ENCODE measurements at places on chromosomes 5 and 9.

- no peak for DNase-seq
These were observed 234.0 kb upstream of the NMUR2 start for GRCh38 chr5:152638996-152639552.

DNA sequence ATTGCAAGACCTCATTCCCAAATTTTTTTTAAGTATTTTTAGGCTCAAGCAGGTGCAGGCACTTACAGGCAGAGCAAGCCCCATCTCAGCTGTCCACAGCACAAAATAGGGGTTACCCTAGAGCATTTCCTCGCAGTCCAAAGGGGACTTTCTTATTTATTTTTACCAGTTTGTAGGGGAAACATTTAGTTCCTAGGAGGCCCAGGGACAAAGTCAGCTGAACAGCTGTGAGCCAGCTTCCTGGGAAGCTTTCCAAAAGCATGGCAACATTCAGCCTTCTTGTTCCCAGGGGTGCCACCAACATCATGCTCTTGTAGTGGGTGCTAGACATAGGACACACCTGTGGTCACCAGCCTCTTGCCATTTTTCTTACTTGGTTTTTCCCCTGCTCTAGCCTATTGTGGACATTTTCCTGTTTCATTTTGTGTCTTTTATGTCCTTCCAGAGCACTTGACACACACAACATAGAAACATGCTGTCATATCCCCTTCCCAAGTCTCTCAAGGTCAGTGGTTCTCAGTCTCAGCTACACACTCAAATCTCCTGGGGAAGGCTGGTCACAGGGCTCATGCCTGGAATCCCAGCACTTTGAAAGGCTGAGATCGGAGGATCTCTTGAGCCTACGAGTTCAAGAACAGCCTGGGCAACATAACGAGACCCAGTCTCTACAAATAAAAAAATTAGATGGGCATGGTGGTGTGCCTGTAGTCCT, 38.2 kb downstream of the HAVCR1 start:
- no peak for DNase-seq

GRCh38 chr5:169176709-169177694, 123.9 kb downstream of the SLIT3 start:
- DNase-seq, result no peak

- no peak for DNase-seq
These were observed 49.1 kb downstream of the GNA14 start for GRCh38 chr9:77598991-77599390.

DNA sequence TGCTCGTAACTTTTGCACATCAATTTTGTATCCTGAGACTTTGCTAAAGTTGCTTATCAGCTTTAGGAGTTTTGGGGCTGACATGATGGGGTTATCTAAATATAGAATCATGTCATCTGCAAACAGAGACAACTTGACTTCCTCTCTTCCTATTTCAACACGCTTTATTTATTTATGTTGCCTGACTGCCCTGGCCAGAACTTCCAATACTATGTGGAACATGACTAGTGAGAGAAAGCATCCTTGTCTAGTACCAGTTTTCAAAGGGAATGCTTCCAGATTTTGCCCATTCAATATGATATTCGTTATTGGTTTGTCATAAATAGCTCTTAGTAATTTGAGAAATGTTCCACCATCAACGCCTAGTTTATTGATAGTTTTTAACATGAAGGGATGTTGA, 65.4 kb upstream of the CDH12 start:
- no peak for DNase-seq

GRCh38 chr5:45750574-45750973, 54.4 kb upstream of the HCN1 start:
- no peak for DNase-seq

DNA sequence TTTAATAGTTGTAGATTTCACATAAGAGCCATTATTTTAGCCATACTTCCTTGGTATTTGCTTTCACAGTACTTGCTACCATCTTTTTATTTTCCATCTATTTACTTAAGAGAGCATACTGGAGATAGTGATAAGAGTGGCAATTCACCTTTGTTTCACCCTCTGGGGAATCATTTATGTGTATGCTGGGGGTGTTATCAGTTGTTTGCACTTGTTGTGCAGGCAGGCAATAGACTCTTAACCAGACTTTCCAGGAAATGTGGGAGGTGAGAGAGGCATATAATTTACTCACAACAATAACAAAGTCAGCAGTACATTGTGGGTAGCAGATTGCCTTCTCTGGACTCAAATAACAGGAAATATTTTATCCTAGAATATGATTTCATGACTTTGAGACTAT, 1018.3 kb downstream of the CDH12 start:
- DNase-seq, result no peak

GRCh38 chr5:128228521-128228920, 145.0 kb downstream of the SLC12A2 start:
- DNase-seq, result no peak

DNA sequence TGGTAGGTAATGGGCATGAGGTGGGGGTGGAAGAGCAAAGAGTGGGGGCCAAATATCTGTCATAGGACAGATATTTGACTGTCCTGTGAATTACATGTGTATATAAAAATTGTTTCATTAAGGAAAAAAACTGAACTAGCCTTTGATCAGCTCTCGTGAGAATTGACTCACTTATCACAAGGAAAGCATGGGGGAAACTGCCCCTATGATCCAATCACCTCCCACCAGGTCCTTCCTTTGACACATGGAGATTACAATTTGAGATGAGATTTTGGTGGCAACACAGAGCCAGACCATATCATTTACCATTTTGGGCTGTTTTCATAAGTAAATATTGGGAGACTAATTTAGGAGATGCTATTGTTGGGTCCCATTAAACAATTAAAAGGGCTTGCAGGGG, 63.2 kb upstream of the FYB1 start:
- no peak for DNase-seq

GRCh38 chr9:11758016-11758415, 935.2 kb upstream of the TYRP1 start:
- DNase-seq, result no peak

GRCh38 chr9:123268199-123268464, 254 bp downstream of the STRBP start:
- no peak for DNase-seq

DNA sequence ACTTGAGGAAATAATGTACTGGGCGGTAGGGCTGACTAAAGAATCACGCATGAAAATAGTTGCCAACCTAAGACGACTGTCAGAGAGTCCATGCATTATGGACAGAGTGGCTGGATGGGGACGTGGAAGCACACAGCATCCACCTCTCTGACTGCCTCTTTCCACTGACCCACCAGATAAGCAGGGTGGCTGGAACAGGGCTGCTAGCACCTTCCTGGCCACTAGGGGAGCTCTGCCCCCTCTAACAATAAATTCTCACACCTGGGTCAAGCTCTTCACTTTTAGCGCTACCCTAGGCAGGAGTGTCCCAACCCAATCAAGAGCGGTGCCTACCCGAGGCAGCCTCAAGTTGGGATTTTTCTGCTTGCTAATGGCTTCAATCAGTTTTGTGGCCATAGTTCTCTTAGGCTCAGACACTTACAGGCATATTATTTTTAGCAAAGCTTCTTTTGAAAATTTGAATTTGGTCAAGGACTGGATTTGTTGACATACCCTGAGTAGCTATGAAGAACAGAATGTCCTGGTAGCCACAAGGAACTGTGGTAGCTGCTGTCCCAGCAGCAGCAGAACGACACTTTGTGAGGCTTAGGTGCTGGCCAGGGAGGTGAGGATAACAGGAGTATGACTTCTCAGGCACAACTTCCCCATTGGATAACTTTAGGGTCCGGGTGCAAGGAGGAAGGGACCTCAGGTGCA, 6.9 kb upstream of the TPM2 start:
- DNase-seq, result peak; percentile 55

GRCh38 chr9:98536542-98537173, 172.1 kb downstream of the GABBR2 start:
- peak; percentile 26 for DNase-seq

DNA sequence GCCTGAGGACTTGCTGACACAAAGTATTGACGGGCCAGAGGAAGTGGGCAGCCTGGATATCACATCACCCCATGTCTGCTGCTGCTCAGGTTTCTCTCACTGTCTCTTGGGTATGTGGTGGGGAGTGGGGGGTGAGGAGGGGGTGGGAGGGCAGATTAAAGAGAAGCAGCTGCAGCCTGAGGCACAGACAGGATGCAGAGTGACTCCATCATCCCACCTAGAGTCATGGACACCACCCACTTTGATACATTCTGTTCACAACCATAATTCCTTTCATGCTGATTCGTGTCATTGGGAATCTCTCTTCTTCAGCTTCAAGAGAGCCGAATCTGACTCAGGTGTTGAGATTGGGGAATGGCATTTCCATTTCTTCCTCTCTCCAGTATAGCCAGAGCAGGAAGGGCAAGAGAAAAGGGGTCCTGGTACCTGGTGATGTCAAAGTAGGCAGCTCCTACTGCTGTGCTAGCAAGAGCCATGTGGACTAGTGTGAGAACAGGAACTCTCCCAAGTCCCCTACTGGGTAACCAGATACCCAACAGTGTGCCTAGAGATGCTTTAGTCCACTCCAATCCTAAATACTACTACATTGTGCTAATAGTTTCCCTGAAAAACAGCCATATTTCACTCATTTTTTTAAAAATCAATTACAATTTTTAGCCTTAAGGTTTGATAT, 22.4 kb downstream of the GRAMD2B start:
- DNase-seq, result peak; percentile 93

DNA sequence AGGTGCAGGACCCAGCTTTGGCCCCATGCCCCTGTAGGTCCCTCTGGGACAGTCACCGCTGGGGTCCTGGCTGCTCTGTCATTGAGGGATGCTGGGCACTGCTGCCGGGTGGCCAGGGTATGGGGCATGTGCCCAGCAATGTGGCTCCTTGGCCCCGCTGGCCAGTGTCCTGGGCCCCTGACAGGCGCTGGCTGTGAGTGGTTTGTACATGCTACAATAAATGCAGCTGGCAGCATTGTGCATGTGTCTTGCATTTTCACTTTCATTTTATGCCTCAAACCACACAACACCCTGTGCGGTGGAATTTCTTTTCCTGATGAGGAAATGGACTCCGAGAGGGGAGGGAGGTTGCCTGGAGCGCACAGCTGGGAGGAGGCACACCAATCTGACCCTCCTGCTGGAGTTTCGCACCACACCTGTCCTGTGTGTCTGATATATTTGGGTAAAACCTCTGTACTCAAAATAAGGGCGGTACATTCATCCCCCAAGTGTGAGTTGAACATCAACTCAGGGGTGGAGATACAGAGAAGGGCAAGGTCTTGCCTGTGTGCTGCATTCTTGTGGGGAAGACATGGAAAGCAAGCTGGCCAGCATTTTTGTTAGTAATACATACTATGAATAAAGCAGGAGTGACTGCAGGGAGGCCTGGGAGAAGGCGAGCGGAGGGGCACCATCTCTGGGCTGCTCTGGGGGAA, 11.7 kb downstream of the TSPAN17 start:
- DNase-seq, result no peak

DNA sequence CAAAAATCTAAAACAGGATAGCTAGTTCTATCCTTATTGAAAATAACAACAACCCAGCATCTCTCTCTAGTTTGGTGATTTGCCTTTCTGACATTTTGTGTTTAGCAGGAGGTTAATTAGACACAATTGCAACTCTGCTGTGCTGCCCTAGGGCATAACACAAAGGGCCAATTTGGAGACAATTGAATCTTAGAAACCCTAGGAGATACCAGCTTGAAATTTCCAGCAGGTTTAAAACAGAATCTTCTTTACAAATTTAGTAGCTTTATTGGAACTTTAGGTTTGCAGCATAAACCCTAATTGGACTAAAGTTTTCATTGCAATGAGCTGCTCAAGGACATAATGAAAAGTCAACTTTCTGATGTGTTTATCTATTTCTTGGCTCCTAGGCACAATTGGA, 166.7 kb upstream of the FER start:
- no peak for DNase-seq

- no peak for DNase-seq
These were observed 38.6 kb upstream of the GARNL3 start for GRCh38 chr9:127225801-127226625.

DNA sequence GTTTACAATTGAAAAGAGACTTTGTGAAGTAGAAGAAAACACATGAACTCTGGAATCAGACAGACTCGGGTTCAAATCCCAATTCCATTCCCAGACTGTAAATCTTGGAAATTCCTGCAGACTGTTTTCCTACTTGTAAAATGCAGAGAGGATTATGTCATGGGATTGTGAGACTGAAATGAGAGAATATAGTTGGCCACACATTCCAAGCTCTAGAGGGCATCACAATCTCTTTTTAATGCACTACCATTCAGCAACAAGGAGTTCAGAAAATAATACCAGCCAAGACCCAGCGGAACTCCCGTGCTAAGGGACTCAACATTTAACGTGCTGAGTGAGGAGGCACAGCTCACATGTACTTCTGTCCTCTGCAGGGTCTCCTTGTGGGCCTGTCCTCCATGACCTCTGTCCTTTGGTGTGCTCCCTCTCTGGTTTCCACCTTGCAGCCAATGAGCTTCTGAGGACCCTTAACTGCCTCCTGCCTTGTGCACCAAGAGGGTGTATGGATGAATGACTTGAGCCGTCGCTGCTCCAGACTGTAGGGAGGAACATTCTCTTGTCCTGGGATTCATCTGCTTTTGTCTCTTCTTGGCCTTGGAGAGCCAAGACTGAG, 263.5 kb downstream of the NTRK2 start:
- DNase-seq, result peak; percentile 55

DNA sequence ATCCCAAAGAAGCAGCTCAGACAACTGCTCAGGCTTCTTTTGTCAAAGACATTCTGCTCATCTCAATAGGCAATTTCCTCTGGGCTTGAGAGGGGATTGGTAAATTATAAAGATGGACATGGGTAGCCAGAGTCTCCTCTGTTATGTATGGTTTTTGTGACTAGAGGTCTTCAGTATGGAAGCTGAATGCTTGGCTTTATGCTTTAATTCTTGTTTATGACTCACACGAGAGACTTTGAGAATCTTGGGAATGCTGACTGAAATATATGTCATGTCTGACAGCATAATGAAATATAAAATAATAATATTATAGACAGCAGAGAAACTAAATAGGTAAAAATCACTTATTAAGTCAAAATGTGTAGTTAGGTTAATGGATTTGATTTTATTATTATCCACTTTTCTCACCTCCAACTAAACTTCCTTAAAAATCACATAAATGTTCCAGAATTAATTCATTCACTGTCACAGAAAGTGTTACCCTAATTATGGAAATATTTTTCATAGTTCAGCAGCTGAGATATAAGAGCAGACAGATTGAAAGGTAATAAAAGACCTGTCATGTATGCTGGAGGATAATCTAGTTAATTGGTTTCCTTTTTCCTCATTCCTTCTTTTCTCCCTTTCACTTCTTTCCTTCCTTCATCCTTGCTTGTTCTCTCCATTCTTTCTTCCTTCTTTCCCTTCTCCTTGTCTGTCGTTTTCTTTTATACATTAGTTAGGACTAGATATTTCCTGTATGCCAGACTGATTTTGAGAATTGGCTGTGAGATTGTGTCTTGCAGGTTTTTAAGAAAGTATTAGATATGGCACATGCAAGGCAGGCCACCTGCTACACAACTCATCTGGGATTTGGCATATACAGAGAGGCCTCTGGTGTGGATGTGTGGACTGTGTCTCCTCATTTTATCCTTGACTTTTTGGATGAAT, 1866.1 kb upstream of the NUDT12 start:
- no peak for DNase-seq

GRCh38 chr5:144003636-144004035, 166.8 kb downstream of the YIPF5 start:
- DNase-seq, result no peak

Measured in bronchial epithelial cell (primary cell).